IPS-NIHi11 (cell line): ENCODE measurements at places on chromosomes 7 and 10.

GRCh38 chr7:123845823-123846216 is 851 bp downstream of the HYAL4 start:
- DNase-seq: no peak

DNA sequence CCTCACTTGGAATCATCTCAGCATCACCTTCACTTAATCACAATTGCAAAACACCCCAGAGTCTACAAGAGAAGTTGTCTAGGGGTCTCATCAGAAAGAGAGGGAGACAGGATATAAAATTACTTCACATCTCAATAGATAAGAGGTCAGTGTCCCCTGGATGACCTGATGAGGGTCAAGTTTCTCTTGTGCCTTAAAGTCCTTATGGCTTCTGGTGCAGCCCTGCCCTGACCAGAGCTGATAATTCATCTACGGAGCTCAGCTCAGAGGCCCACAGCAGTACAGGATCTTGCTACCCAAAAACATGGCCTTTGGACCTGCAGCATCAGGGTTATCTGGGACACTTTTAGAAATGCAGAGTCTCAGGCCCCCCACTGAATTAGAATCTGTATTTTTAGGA is 111.1 kb upstream of the GLI3 start:
- DNase-seq: no peak

DNA sequence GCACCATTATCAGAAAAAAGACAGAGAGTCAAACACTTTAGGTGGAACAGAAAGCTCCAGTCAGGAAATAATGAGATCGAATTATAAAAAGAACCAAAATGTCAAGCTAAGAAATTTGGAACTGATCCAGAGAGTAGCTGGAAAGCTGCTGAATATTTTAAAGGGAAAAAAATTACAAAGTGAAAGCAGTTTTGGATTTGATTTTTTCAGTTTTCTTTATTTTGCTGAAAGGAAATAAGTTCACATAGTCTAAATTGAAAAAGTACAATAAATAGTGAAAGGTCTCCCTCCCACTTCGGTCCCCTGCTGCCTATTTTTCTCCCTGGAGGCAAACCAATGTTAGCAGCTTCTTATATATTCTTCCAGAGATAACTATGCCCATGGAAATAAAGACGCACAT is 11.3 kb upstream of the TOMM7 start:
- DNase-seq: no peak

DNA sequence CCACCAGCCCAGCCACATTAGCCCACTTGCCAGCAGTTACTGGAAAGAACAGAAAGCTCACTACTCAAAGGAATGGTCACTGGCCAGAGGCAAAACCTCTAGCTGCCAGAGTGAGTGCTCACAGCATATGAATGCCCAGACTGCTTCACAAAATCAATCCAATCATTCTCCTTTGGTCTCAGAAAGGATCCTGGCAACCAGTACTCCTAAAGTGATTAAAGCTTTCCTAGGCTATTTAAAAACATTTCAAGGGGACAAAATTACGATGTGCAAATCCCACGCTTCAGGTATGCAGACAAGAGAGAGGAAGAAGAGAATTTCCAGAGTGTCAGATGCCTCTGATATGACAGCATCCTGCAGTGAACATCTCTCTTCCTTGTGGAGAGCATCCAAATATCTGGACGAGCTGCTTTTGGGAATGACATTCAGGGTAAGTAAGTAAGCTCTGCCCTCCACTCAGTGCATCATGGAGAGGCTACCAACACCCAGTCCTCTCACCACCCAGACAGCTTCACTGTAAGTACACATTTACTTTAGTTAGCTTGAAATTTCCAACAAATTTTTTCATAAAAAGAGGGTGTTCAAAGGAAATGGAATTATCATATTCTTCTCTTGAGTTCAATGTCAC is 25.1 kb downstream of the ICA1 start:
- no peak for DNase-seq

DNA sequence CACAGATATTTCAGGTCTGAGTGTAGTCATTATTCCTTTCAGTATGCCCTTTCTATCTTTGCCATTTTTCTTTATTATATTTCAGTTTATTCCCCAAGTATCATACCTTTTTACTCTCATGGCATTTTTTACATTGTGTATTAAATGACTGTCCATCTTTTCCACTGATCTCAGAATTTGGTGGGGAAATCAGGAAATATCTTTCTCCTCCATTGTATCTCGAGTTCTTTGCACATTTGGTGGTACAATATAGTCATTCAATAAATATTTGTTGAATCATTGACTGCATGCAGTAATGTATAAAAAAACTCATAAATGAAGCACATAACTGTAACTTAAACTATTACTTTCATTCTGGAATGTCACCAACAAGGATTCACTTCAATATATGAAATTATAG is 354.7 kb downstream of the HGF start:
- DNase-seq: no peak

GRCh38 chr7:92835851-92836488 is 403 bp downstream of the CDK6 start:
- no peak for DNase-seq

DNA sequence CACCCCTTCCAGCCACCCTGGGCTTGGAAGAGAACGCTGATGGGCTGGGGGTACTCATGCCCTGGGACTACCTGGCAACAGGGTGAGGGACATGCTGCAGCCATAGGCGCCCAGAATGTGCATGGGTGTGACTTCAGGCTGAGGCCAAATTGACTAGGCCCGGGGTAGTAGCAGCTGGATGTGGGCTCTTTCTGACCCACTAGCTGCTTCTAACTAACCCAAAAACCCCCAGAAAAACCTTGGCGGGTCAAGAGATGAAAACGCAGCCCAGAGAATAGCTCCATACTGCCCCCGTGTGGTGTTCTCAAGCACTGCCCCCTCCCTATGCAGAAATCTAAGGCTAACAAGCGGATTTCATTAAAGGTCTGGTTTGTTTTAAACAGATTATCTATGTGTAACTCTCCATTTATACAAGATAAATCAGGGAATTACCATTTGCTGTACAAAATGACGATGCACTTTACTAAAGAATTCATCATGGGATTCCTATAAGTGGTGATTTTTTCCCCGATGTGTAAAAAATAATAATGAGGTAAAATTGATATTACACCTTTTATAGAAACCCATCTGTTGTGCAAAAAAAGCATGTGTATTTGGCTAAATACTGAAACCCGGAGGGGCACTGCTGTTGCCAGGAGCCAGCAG is 4.2 kb downstream of the SMARCD3 start:
- peak; percentile 72 for DNase-seq

GRCh38 chr7:18647582-18647981 is 152.0 kb downstream of the HDAC9 start:
- DNase-seq: no peak

GRCh38 chr10:103648636-103649532 is 155.4 kb downstream of the NEURL1 start:
- DNase-seq: no peak

DNA sequence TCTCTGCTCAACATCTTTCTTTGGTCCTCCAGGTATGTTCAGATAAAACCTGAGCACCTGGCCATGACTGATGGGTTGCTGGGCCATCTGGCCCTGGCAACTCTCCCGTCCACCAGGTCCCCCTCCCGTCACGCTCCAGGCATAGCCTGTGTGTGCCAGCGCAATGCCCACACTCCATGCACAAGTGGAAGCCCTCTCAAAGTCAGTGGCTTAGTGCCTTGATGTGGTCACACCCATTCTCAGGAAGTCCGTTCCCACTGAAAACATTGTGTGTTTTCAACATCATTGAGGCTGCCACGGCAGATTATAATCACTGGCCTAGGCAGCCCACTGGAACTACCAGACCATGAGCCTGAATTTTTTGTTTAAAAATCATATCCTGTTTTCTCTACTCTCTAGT is 170.6 kb upstream of the LANCL2 start:
- no peak for DNase-seq

DNA sequence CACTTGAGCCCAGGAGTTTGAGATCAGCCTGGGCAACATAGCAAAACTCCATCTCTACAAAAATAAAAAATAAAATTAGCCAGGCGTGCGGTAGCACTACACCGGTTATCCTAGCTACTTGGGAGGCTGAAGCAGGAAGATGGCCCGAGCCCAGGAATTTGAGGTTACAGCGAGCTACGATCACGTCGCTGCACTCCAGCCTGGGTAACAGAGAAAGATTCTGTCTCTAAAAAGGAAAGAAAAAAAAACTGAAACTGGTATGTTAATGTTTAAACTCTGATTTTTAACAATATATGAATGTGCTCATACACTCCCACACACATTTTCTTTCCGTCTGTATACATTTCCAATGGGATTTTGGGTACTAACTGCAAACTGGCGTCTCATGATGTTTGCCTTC is 140.6 kb upstream of the KMT2E start:
- DNase-seq: no peak

GRCh38 chr7:44072364-44073231 is 7.2 kb upstream of the PGAM2 start:
- DNase-seq: peak; percentile 84

GRCh38 chr7:158595068-158595467 is 7.4 kb upstream of the PTPRN2 start:
- no peak for DNase-seq

GRCh38 chr10:9635691-9636090 is 1382.0 kb upstream of the CELF2 start:
- no peak for DNase-seq

DNA sequence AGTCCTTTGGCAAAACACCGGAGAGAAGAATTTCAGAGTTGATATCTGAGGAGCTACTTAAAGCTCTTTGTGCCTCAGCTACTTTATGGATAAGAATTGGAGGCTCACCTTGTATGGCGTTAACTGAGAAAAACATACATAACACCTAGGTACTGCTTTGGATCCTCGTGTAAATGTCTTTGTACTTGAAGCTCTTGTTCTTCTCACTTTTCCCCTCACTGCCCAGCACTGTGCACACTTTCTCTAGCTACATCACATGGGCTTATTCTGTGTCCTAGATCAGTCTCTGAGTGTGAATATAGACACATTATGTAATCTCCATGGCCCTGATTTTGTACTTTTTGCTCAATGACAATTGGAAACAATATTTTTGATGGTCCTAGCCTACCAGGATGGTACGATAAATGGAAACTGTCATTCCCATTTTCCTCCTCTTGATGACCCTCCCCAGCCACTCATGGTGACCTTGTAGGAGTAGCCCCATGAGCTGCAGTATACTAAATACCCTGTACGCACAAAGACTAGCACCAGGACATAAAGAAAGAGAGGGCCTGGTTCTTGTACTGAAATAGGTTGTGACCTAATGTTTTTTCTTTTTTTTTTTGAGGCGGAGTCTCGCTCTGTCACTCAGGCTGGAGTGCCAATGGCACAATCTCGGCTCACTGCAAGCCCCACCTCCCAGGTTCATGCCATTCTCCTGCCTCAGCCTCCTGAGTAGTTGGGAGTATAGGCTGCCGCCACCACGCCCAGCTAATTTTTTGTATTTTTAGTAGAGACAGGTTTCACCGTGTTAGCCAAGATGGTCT is 22.1 kb downstream of the STAMBPL1 start:
- no peak for DNase-seq

DNA sequence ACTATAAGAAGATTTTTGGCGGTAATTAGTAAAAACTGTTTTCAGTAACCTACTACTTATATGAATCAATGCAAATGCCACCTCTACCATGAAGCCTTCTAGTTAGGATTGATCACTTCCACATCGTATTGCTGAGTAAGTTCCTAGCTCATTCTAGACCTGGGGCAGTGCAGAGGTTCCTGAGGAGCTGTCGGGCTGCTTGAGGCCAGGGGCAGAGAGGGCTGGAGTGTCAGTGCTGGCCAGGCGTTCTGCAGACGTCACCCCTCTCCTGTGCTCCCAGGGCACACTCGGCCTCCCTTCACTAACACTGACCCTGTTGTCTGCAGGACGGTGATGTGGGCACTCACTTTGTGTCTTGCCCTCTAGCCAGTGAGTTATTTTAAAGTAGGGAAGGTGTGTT is 275.7 kb downstream of the CELF2 start:
- no peak for DNase-seq

DNA sequence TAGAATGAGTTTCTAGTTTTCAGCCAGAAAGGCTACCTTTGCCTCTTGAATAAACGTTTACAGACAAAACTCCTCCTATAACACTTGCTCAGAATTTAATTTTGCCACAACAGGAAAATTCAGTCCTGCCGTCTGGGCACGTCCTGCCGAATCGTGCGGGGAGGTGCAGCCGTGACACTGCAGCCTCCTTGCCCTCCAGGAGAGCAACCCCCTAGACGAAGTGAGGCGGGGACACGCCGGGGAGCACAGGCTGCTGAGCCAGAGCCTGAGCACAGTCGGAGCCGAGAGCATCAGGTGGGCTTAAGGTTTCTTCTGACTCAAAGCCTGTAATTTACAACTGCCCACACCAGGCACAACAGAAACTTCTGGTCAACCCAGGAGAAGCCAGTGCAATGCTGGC is 102.3 kb downstream of the DYNC2I1 start:
- DNase-seq: no peak

- DNase-seq: no peak
Measured at GRCh38 chr10:34522546-34522945, 292.6 kb downstream of the PARD3 start.

GRCh38 chr7:99539213-99539811 is 12.6 kb downstream of the FAM200A start:
- no peak for DNase-seq

DNA sequence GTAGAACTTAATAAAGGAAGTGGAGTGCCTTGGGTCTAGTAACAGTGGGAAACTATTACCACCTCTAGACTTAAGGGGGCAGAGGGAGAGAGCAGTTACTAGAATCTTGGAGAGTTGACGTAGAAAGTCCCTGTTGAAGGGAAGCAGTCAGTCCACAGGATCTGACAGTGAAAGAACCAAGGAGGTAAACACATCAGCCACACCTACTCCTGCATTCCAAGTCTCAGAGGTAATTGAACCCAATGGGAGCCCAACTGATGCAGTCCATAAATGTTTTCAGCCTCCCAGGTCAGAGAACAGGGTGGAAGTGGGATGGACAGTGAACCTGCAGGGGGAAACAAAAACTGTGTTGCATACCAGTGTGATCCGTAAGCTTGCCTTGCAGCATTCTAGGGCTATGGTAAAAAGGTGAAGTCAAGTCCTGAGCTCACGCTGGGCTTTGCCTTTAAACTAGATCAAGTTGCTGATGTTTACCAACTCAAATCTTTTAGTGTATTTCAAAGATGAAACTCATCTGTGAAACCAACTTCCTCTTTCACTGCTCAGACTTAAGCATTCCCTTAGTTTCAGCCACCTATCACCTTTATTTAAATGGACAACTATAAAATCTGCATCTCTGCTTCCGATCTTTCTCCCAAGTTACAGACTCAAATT is 57.2 kb downstream of the SLC16A12 start:
- DNase-seq: peak; percentile 64

DNA sequence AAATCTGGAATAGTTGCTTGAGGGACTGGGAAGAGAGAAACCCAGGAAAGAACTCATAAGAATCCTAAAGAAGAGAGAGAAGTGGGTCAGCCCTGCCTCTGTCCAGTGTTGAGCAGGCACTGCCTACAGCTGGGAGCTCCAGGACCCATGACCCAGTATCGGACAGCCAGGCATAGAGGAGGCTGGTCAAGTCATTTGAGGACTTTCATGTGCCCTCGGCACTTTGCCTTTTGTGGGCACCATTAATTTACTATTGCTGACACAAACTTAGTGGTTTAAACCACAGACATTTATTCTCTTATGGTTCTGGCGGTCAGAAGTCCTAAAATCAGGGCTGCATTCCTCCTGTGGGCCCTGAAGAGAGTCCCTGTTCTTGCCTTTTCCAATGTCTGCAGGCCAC is 60.3 kb downstream of the CPXM2 start:
- DNase-seq: no peak
